ENCODE measurements at places on chromosomes 3 and 15.

DNA sequence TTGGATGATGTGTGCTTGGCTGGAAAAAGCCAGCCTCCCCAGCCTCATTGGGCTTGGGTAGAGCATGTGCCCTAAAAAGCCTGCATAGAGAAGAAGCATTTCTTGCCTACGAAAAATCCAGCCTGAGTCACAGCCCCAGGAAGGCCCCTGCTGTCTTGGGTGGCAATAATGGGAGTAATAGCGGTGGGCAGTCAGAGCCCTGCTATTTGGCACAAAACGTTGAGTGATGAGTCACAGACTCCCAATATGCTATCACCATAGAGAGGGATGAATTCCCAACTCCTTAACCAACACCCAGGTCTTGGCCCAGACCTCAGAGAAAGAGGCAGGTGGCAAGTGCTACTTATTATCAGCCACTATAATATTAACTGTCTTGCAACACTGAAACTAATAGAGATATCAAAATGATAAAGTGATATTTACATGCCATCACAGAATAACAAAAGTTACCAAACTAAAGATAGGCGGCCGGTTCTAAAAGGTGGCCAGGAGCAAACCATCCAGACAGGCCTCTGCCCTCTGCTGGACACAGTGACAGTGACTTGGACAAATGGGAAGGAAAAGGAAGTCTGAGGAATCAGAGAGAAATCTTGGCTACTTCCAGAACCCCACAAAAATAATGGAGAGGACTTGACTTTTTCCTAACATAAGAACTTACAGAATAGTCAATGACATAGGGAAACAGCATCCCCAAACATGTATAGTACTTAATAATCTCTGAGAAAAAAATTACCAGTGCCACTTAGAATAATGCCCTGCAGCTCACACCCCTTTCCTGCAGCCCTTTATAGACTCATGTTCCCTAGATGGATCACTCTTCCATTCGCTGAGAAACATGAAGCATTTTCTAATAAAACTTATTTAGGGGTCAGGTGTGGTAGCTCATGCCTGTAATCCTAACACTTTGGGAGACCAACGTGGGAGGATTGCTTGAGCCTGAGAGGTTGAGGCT, 51.9 kb upstream of the MUC13 start:
- peak; percentile 40 for DNase-seq

- peak; percentile 71 for DNase-seq
These were observed 136.8 kb downstream of the SNRK start for GRCh38 chr3:43423142-43423541.

GRCh38 chr3:19931767-19932188, 2.2 kb downstream of the EFHB start:
- DNase-seq, result no peak

GRCh38 chr15:31463521-31464102, 137.0 kb downstream of the KLF13 start:
- DNase-seq, result no peak

- DNase-seq, result no peak
These were observed 2.4 kb upstream of the CYP1A1 start for GRCh38 chr15:74727727-74728126.

DNA sequence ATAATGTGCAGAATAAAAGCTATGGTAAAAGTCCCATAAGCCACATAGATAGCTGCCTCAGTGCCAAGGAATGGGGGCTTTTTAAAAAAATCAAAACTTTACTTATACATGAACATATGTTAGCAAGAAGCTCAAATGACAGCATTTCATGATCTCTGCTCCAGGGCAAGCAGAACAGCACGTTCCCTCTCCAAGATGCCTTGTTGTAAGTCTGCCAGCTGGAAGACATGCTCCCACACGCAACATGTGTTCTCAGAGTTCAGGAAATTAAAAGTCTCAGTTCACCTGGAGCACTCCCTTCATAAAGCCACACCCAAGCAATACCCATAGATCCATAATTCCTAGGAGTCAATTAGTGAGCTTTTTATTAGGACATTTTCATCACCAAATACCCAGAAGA, 52.2 kb downstream of the ABI3BP start:
- DNase-seq, result no peak

DNA sequence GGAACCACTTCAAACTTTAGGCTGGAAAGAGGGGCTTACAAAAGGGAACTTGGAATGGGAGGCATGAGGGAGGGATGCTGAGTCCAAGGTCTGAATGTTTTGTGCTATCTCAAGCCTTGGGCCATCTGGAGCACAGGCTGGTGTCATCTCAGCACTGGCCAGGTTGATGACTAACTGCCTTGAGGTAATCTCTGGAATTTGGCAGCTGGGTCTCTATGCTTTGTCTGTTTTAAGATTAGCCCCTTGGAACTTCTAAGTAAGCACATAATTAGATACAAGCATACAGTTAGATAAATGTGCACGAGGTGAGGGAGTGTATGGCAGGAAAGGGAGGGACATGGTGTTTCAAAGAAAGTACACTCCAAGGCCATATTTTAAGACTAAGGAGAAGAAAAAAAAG, 252.4 kb upstream of the CCDC54 start:
- no peak for DNase-seq

GRCh38 chr3:133492159-133492741, 81.2 kb upstream of the CDV3 start:
- no peak for DNase-seq

- DNase-seq, result no peak
These were observed 143.6 kb downstream of the RYR3 start for GRCh38 chr15:33454346-33454745.

GRCh38 chr3:171286580-171287249, 173.5 kb downstream of the TNIK start:
- DNase-seq, result no peak

DNA sequence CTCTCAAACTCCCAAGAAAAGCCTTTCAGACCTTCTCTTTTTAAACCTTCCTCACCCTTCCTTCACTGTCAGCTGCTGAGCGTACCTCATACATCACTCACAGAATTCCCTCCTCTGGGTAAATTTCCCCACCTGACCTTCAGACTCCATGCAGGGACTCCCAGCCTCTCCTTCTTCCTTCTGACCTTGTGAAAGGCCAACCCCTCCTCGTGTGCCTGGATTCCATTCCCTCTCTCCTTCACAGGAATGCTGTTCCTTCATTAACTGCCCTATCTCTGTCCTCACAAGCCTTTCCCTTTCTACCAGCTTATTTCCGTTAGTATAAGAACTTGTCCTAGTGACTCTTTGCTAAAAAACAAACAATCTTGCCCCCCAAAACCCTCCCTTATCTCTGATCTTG, 69.7 kb upstream of the MME start:
- no peak for DNase-seq

GRCh38 chr15:35330048-35330695, 215.8 kb downstream of the DPH6 start:
- DNase-seq, result no peak

DNA sequence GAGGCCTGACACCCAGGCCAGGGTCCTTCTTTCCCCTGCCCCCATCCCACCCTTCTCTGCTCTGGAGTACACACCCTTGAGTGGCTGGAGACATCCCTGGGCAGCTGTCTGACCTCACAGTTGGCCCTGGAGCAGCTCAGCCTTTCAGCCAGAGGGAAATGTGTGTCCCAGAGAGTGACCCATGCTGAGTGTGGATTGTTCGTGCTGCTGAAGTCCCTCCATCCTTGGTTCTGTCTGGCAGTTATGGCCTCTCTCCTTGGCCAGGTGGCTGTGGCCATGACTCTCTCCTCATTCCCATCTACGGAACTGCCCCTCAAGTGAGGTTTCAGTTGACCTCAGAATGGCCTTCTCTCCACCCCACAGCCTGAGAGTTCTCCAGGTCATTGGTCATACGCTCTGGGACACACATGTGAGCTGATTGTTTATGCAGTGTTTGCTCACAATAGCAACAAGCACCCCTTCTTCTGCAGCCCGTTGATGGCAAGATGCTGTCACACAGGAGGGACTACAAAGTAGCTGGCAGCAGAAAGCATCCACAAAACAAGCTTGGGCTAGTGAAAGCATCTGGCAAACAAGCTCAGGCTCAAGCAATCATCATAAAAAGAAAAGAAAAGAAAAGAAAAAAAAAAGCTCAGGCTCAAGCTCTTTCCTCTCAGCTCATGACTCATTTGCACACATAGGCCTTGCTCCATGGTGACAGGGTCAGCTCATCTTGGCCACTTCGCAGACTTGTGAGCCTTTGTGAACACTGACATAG, 55.3 kb upstream of the ITGA11 start:
- DNase-seq, result no peak

- DNase-seq, result no peak
These were observed 103.2 kb downstream of the CHL1 start for GRCh38 chr3:299590-300301.

DNA sequence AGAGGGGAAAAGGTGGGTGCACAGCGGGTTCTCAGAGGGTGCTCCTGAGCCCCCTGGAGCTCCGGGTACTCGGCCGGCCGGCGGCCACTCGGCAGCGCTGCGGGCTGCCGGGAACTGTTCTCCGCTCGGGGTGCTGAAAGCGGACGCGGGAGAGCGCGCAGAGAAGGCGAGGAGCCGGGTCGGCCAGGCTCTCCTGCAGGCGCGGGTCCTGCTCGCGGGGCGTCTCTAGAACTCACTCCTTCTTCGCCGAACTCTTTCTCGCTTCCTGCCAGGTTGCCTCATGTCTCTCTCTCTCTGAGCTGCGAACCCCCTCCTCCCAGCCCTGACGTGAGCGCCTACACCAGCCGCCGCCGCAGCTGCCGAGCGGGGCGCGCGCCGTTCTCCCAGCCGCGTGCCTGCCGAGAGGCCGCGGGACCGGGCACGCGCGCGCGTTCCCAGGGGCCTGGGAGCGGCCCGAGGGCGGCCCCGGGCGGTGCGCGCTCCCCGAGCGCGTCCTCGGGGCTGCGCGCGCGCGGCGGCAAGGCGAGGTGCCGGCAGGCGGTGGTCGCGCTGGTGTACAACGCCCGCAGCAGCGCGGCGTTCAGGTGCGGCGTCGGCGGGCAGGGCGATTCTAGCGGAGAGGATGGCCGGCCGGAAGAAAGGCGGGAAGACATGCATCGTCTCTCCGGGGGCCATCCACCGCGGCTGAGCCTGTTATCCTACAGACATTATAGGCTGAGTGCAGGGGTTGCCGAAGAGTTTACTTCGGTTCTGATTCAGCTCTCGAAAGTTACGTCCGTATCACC, at the start of gene PEX5L:
Gene PEX5L (minus strand): TSS at position 267 of the 785 bp plus-strand sequence. CDS start 338 bp downstream, outside the sequence.
- no peak for DNase-seq

GRCh38 chr3:53748512-53749271, 97.5 kb downstream of the CHDH start:
- DNase-seq, result no peak

DNA sequence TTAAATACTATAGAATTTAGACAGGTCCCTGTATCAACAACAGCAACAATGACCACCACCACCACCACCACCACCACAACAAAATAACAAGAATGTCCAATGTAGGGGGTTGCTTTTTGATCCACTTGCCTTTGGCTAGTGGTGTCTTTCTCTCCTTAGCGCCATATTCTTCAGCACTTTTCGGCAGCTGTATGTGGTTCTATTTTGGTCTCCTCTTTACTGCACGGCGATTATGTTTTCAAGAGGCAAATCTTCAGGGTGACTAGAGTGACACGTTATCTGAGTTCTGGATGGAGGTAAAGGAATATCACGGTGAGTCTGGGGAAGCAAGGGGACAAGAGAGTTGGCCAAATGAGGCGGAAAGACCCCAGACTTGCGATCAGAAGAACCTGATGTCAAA, 56.1 kb downstream of the ST6GAL1 start:
- DNase-seq, result no peak

DNA sequence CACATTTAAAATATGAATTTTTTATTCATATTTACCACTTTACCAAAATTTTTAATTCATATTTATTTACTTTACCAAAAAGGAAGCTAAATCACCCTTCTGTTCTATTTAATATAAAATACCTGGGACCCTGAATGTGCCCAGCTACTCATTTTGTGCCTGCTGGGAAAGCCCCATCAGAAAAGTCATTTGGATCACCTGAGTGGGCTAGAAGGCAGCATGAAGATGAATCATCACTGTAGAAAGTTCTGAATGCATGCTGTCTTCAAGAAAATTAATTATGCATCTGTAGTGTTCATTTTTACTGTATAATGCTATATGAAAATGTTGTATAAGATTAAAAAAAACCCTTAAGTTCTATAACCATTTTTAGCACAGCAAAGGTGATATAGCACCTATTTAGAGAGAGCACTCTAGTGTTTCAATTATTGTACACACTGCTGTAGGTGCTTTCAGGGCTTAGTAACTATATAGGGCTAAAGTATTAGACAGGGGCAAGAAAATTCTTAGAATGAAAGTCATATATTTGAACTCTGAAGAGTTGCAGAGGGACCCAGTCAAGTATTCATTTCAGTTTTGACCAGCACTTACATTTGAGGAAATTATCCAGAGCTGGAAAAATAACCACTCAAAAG, 175.1 kb downstream of the NFKBIZ start:
- DNase-seq, result no peak

GRCh38 chr3:67947808-67948508, 293.5 kb upstream of the SUCLG2 start:
- no peak for DNase-seq

GRCh38 chr3:178699810-178700209, 163.6 kb downstream of the KCNMB2 start:
- DNase-seq, result no peak

GRCh38 chr15:71362556-71362955, 247.3 kb downstream of the THSD4 start:
- no peak for DNase-seq

- DNase-seq, result no peak
These were observed 135.8 kb upstream of the ANKRD28 start for GRCh38 chr3:15933439-15934139.

DNA sequence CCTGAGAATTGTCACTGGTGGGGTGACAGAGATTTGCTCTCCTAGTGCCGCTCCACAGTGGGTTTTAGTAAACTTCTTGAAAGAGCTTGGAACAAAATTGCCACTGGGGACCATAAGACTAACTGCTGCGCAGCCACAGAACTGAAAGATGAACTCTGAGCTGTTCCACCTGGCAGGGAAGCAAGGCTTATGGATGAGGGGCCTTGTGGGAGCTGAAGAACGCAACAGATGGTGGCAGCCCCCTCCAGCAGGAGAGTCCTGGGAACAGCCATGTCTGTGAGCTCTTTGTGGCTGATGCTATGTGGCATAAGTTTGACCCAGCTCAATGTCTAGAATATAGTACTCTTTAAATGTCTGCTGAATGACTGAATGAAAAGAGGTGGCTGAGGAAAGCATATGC, 66.8 kb upstream of the C2CD4B start:
- DNase-seq, result no peak

DNA sequence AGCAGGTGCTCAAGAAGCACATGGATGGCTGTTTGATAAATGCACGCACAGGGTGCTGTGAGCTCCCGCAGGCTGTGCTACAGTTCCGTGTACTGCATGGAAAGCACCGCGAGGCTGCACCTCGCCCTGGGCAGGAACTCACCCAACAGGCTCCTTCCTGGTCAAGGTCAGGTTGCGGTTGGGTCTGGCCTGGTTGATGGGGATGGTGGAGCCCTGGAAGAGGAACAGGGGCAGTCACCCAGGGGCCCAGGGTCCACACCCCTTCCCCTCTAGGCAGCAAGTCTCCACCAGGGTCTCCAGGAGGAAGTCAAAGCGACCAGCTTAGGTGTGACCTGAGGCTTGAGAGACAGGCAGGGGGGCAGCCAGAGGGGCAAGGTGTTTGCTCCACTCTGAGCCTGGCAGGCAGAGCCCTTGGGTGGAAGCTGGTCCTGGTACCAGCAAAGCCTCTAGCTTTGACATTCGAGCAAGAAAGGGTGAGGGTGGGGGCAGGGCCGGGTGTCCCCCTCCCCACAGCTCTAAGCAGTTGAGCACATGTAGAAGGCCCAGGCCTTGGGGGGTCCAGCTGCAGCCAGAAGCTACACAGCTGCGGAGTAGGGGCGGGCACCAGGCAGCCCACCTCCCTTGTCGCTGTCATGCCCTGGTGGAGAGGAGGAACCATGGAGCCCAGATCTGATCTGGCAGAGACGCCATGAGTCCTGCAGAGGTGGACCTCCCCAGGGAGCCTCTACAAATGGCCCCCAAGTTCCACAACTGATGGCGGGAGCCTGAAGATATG, 46.3 kb upstream of the SLC41A3 start:
- DNase-seq, result peak; percentile 18
